ENCODE measurements at places on chromosomes 2 and 18.

- DNase-seq, result peak; percentile 29
Measured at GRCh38 chr2:73072129-73072395, 550 bp upstream of the SFXN5 start.

- DNase-seq, result no peak
Measured at GRCh38 chr2:49260979-49261538, 106.7 kb upstream of the FSHR start.

GRCh38 chr2:168852481-168852880 lies 37.7 kb downstream of the SPC25 start:
- no peak for DNase-seq

- peak; percentile 56 for DNase-seq
Measured at GRCh38 chr2:207530160-207531031, 634 bp downstream of the CREB1 start.

DNA sequence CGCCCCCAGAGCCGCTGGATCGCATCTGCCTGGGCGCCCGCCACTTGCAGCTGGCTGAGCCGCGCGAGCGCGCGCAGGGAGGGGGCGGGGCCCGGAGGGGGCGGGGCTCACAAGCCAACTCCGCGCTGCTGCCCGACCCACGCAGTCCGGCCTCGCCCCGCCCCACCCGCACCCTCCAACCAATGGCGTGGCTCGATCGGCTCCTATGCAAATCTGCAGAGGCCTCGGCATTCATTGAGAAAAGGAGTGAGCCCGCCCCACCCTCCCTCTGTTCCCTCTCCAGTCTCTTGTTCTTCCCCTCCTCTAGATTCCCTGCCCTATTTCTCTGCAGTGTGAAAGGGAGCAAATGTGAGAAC lies at the start of gene ALK:
ALK (minus strand) TSS at position 27 of the 356 bp plus-strand sequence. CDS start 927 bp downstream, outside the sequence.
- DNase-seq, result peak; percentile 75

DNA sequence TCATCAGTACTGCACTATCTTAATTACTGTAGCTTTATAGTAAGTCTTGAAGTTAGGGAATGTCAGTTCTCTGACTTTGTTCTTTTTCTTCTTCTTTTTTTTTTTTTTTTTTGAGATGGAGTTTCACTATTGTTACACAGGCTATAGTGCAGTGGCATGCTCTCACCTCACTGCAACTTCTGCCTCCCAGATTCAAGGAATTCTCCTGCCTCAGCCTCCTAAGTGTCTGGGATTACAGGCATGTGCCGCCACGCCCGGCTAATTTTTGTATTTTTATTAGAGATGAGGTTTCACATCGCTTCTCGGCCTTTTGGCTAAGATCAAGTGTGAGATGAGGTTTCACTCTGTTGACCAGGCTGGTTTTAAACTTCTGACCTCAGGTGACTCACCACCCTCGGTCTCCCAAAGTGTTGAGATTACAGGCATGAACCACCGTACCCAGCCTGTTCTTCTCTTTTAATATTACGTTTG lies 41.9 kb upstream of the TANC1 start:
- no peak for DNase-seq

Measured in hindlimb muscle (tissue), 1 donor.